ENCODE measurements at places on chromosomes 3 and 15.
A peak's percentile ranks its signal among the peaks of the same experiment; 100 is the strongest.

GRCh38 chr3:197268294-197268693 lies 30.1 kb downstream of the DLG1 start:
- DNase-seq: no peak

- no peak for DNase-seq
Observed at GRCh38 chr15:58426501-58426900, 5.3 kb upstream of the LIPC start.

GRCh38 chr3:38646630-38647029 lies 2.9 kb downstream of the SCN5A start:
- DNase-seq: no peak

DNA sequence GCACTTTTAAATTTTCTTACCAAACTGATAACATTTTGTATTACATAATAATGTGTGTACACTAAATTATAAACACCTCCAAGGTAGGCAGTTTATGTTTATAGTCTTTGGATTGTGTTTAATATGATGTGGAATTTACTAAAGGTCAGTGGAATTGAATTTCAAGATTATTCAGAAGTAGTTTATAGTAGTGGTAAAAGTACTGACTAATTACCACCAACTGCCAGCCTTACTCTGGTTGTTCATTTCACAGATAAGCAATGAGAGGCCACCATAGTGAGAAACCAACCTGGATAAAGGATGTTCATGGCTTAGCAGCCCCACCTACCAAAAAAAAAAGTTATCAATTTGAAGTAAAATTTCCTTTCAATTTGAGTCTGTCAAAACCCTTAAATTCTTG lies 54.0 kb upstream of the EIF5A2 start:
- no peak for DNase-seq

GRCh38 chr3:72271216-72271615 lies 486.3 kb upstream of the PROK2 start:
- DNase-seq: no peak

- DNase-seq: no peak
Observed at GRCh38 chr3:172171396-172172075, 132.2 kb downstream of the FNDC3B start.

- DNase-seq: no peak
Observed at GRCh38 chr3:30696403-30696819, 90.0 kb downstream of the TGFBR2 start.

DNA sequence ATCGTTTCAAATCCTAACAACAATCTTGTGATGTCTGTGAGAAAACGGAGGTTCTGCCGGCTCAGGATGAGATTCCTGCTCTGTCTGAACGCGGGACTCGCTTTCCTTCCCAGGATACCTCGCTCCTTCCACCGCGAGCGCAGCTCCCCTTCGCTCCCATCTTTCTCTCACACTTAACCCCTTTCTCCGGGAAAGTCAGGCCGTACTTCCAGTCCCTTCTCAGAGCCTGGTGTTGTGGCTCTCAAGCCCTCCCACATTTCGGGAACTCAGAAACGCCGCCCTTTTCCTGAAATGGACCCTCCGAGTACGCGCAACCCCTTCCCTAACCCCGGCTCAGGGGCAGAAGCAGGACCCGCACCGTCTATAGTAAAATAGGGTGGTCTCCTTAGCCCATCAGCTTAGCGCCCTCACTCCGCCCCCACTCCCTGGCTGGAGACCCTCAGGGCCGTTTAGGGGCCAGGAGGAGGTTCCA lies 378 bp upstream of the FEM1B start:
- no peak for DNase-seq

GRCh38 chr3:171888466-171888865 lies 45.3 kb downstream of the TMEM212 start:
- DNase-seq: no peak

- DNase-seq: no peak
Observed at GRCh38 chr3:134092208-134092701, 62.5 kb upstream of the SLCO2A1 start.

DNA sequence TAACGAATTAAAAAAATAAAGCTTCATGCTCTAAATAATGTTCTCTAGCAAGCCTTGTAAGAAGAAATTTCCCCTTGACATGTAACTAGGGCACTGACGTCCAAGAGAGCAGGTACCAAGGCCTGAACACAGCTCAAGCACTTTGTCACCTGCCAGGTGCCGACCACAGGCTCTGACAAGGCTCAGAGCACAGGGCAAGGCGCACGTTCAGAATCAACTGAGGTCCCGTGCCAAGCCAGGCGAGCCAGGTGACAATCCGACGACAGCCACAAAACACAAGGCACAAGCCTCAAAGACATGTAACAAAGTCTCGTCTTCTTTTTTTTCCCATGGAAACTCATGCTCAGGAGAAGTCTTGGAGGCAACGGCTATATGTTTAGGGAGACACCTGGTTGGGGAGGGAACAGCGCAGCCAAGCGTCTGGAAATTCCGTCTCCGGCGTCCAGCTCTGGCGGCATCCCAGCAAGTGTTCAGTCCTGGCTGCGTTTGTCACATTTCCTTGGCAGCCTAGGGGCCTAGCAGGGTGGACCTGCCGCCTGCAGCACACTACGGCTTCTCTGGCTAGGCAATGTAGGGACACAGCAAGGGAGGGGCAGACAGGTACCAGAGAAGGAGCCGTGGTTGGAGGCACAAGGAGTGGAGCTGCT lies 76.7 kb downstream of the ADAMTS17 start:
- DNase-seq: no peak

- no peak for DNase-seq
Observed at GRCh38 chr3:69880069-69880640, 119.4 kb upstream of the SAMMSON start.

DNA sequence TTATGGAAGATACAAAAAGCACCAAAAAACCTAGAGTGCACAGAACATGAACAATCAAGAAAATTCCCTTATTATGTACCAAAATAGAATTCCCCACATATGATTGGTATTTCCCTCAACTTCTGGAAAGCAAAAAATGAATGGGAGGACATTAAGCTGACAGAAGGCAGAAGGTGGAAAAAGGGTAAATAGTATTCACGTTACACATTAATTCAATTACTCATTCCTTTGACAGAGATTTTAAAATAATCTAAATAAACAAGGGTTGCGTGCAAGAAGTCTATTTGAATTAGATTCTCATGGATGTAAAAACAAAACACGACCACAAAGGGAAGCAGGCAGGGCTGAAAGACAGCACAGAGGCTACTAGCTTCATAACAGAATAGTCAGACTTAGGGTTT lies 260.5 kb upstream of the ZPLD1 start:
- no peak for DNase-seq

DNA sequence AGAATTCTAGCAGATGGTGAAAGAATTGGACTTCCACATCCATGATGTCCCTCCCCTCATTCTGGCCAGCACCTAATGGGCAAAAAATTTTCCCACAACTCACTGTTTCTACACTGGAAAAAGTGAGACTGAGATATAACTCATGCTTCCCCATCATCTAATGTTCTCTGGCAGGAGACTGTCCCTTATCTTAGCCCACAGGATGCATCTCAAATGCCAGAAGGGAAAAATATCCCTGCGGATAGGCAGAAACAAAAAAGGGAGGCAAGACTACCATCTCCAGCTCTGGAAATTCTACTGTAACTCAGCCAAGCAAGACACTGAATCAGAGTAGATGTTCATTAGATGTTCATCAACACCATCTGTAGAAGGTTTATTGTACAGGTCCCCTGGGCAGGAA lies 58.6 kb downstream of the DLG1 start:
- DNase-seq: no peak

DNA sequence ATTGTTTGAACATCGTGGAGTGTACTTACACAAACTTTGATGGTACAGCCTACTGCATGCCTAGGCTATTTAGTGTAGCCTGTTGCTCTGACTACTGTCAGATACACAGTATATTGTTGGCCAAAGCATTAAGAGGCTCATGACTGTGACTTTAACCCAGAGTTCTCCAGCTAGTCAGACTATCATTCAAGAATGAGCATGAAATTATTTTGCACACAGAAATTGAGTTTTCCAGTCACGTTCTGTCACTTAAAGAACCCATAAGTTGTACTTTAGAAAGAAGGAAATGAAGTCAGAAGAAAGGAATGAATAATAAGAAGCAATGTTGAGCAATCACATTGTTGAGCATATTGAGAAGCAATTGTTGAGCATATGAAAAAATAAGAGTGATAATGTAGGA lies 37.6 kb upstream of the SLC22A13 start:
- DNase-seq: no peak

GRCh38 chr15:74826364-74826819 lies at the start of gene CPLX3:
TSS of gene CPLX3 (plus strand) at chr15:74826627. CDS start at chr15:74826704, 77 bp downstream.
- peak; percentile 64 for DNase-seq

GRCh38 chr3:98026425-98027084 lies 8.6 kb downstream of the GABRR3 start:
- DNase-seq: no peak

- DNase-seq: no peak
Observed at GRCh38 chr15:96334705-96335410, 4.4 kb downstream of the NR2F2 start.

DNA sequence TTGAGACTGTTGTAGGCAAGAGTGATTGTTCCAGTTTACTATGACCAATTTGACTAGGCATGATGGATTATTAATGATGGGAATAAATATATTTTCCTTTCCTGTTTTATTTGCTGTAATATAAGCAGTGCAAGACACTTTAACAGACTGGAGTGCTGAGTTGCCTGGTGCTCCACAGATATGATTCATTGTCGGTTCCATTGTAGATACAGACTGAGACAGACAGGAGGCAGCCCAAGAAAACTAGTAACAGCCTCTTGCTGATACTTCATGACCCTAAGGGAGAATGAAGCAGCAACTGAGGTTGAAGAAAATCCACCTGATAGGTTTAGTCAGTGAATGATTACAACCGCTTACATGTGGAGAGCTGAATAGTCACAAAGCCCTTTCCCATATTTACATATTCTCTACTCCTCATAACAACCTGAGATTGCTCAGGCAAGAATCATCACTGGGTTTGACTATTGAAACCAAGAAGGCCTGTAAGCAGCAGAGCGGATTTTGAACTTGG lies 235.1 kb upstream of the TPRG1 start:
- no peak for DNase-seq

- no peak for DNase-seq
Observed at GRCh38 chr15:66580643-66581042, 14.8 kb upstream of the LCTL start.

DNA sequence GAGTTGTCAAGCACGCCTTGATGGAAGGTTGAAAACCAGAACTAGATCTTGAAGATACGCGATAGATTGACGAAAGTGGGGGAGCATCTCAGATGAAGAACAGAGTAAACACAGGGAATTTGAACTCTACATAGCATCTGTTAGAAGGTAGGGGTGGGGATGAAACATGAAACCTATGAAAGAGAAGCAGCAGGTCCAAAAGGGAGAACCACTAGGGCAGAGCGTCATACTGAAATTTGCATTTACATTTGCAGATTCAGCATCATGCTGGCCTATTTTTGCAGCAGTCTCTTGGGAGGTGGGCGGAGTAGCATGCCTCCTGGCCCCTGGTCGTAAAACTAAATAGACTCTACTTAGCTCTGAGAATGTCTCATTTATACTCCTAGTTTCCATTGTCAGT lies 46.1 kb upstream of the RASGRP1 start:
- no peak for DNase-seq

- no peak for DNase-seq
Observed at GRCh38 chr3:142861926-142862325, 27.0 kb downstream of the PCOLCE2 start.

DNA sequence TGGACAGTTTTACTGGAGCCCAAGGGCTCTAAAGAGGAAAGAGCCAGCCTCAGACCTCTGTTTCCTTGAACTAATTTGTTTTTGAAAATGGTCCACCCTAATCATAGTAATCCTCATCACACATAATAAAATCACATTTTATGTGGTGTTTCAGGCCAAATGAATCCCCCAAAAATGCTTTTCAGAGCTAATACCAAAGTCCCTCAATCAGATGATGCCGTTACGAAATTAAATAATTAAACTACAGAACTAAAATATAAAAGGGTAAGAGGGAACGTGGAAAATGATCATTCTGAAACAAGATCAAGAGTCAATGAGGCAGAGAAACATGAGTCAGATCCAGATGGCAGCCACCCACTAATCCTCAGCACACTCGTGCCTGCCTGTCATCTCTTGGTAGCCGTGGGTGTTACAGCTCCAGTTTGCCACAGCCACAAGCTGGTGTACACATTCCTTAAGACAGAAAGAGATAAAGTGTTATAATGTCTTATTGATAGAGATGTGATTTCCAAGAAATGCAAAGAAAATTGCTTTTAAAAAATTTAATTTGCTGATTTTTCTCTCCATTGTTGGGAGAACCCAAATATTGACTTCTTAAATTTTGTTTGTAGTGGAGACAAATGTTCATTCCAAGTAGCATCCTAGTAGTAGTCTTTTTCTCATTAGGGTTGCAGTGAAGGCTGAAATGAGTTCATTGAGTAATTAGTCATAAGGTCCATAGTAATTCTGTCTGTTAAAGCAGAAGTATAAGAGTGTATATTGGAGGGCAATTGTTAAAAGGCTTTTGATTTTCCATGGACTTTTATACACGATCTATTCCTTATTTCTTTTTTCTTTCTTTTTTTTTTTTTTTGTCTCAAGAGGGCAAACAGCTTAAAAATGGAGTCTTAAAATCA lies 104.2 kb downstream of the AGBL1 start:
- DNase-seq: no peak

GRCh38 chr3:55446850-55447249 lies 40.3 kb downstream of the WNT5A start:
- no peak for DNase-seq

- no peak for DNase-seq
Observed at GRCh38 chr15:63517202-63517601, 12.8 kb downstream of the USP3 start.

DNA sequence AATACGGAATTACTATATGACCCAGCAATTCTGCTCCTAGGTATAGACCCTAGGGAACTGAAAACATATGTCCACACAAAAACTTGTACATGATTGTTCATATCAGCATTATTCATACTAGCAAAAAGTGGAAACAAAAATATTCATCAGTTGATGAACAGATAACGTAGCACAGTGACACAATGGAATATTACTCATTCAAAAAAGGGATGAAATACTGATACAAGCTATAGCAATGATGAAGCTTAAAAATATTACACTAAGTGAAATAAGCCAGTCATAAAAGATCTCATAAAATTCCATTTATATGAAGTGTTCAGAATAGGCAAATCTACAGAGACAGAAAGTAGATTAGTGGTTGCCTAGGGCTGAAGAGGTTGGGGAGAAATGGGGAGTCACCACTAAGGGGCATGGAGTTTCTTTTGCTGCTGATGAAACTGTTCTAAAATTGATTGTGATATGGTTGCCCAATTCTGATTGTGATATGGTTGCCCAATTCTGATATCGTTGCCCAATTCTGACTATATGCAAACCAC lies 10.5 kb downstream of the C15orf61 start:
- DNase-seq: no peak
